Kidney capillary endothelial cell (primary cell): ENCODE measurements at places on chromosomes 2 and 18.

GRCh38 chr2:238227587-238228032, 12.2 kb downstream of the HES6 start:
- no peak for DNase-seq

DNA sequence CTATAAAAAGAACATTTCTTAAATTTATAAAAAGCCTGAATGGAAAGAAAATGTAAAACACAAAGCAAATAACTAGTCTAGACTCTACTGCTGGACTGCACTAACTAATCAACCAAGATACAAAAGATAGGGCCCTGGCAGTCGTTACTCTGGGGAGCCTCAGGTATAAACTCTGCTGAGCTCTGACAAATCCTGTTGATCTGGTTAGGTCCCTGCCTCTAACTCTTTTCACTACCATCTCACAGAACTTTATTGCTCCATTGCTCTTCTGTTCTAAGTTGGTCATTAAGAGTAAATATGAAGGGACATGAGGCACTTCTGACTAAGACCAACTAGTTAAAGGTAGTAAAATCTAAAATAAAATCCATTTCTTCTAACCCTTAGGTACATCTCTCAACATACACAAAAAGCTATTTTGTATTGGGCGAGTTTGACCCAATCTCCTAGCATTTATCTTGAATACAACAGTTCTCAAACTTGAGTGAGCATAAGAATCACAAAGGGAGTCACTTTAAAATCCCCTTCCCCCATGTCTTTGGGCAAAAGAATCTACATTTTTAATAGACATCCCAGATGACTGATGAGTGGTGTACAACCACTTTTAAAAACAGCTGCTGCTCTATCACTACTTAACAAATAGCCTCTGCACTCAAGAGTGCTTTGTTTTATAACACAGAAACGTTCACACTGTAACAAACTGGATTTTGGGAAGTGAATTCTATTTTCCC, 2.5 kb downstream of the CHN1 start:
- no peak for DNase-seq

DNA sequence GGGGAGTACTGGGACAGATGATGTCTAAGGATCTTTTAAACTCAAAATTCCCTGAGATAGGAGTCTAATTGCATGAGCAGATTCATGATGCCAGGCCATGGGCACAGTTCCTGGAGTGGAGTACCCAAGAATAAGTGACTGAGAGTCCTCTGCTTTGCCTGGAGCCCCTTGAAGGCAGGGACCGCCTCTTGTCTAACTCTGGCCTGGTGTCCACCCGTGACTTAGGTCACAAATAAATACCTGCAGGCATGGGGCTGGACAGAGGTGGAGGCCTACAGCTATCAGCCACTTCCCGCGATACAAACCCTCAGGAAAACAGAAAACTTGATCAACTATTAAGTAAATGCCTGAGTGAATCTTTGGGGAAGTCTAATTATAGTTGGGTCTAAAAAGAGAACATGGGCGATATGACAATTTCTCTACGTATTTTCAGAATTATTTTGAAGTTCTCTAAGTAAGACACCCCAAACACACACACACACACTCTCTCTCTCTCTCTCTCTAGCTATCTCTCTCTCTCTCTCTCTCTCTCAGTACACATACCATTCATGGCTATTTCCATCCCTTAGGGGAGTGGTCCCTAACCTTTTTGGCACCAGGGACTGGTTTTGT, 1.8 kb upstream of the WIPF1 start:
- no peak for DNase-seq

- DNase-seq = no peak
These were observed 36.4 kb downstream of the PLEKHM3 start for GRCh38 chr2:207988975-207989374.

- no peak for DNase-seq
These were observed 87.3 kb upstream of the PPP1CB start for GRCh38 chr2:28664120-28664842.

GRCh38 chr2:102886216-102886893, 124.5 kb downstream of the TMEM182 start:
- DNase-seq = no peak
